ENCODE measurements at places on chromosomes 2 and 18. TPM values are rescaled to one million over a fixed set of nuclear protein-coding genes. Genes with fewer than 3 reads are reported as not detected.
A peak's percentile ranks its signal among the peaks of the same experiment; 100 is the strongest.

GRCh38 chr2:66317268-66317890, 117.5 kb upstream of the MEIS1 start:
- H3K27me3 ChIP-seq = no peaks in the 10 kb centered on the region
- H3K27ac ChIP-seq = no peak overlapping the region
- DNase-seq = no peak
- H3K4me1 ChIP-seq = no peaks in the 10 kb centered on the region
- H3K36me3 ChIP-seq = no peaks in the 10 kb centered on the region
- H3K4me3 ChIP-seq = no peak overlapping the region

- H3K4me3 ChIP-seq = peak overlapping the region; percentile 87
- peak; percentile 76 for DNase-seq
- no peaks in the 10 kb centered on the region for H3K36me3 ChIP-seq
- H3K4me1 ChIP-seq = peaks cover 23% of the 10 kb centered on the region
- no peaks in the 10 kb centered on the region for H3K27me3 ChIP-seq
Observed at GRCh38 chr2:88626171-88627054, 851 bp downstream of the EIF2AK3 start.

- peaks cover 12% of the 10 kb centered on the region for H3K36me3 ChIP-seq
- DNase-seq = no peak
- no peak overlapping the region for H3K4me3 ChIP-seq
Observed at GRCh38 chr2:241675885-241676284, 10.7 kb downstream of the DTYMK start.

- no peaks in the 10 kb centered on the region for H3K36me3 ChIP-seq
- no peaks in the 10 kb centered on the region for H3K4me1 ChIP-seq
- no peak for DNase-seq
- H3K27me3 ChIP-seq = no peaks in the 10 kb centered on the region
- no peak overlapping the region for H3K27ac ChIP-seq
Observed at GRCh38 chr18:37796823-37797349, 231.3 kb upstream of the CELF4 start.

DNA sequence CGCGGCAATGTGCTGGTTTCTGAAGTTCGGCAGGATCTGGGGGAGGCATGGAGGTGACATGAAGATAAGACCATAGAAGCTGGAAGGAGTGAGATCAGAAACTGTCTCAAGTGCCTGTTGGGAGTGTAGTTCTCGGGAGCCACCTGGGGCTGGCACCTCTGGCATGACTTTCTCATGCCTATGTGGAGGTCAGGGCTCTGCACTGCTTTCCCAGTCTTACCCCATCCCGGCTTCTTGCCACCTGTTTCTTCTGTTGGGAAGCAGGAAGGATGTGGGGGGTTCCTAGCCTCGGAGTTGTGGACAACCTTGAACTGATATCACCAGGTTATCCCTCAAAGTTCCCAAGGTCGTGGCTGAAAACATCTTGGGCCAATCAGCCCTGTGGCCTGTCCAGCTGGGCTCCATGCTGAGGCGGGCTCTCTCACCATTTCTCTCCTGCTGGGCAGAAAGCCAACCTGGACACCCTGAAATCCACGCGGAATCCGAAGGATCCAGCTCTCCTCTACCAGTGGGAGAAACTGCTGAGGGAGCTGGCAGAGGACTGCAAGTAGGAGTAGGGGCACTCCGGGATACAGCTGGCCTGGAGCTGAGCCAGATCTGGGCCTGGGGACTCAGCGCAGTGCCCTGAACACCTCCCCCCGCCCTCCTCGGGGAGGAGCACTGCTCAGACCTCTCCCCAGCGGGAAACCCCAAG, 42.5 kb downstream of the FER1L5 start:
- no peaks in the 10 kb centered on the region for H3K36me3 ChIP-seq
- H3K27ac ChIP-seq = no peak overlapping the region
- DNase-seq = no peak
- no peaks in the 10 kb centered on the region for H3K27me3 ChIP-seq
- H3K4me1 ChIP-seq = peaks cover 11% of the 10 kb centered on the region

The EN1 gene
- total RNA-seq = not detected

GRCh38 chr2:239882331-239882732, 142.8 kb downstream of the NDUFA10 start:
- no peaks in the 10 kb centered on the region for H3K27me3 ChIP-seq
- no peak for DNase-seq
- no peaks in the 10 kb centered on the region for H3K36me3 ChIP-seq
- H3K4me3 ChIP-seq = no peak overlapping the region
- no peak overlapping the region for H3K27ac ChIP-seq

- H3K36me3 ChIP-seq = no peaks in the 10 kb centered on the region
- H3K4me1 ChIP-seq = no peaks in the 10 kb centered on the region
- H3K4me3 ChIP-seq = peak within 1 kb of the TSS; percentile 36
- H3K27ac ChIP-seq = peak within 1 kb of the TSS; percentile 47
- peak; percentile 70 for DNase-seq
- H3K27me3 ChIP-seq = no peaks in the 10 kb centered on the region
Observed at GRCh38 chr2:233059797-233060500, at the start of gene INPP5D. INPP5D (plus strand) TSS chr2:233060342; CDS start chr2:233060479, 137 bp downstream.

DNA sequence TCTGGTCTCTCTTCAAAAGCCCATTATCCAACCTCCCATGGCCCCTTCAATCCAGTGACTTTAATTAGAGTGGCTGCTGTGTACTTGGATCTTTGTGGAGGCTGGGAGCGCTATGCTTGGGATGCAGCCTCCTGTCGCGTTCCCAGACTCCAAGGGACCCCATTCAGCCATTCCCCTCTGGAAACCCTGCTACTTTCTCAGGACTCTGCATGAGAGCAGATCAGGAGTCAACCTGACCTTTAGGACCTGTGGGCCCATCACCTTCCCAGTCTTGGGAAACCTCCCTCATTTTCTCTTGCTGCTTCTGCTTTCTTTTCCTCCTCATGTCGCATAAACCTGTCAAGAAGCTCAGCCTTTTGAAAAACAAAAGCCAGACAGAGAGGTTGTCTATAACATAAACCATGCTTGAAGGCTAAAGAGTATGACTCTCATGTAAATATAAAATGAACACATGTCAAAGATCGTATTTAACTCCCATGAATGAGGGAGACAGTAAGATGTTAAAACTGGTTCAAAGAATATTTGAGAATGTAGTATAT, 143.1 kb upstream of the PELI1 start:
- no peaks in the 10 kb centered on the region for H3K27me3 ChIP-seq
- H3K27ac ChIP-seq = no peak overlapping the region
- no peak for DNase-seq
- no peak overlapping the region for H3K4me3 ChIP-seq

- H3K27ac ChIP-seq = no peak overlapping the region
- no peaks in the 10 kb centered on the region for H3K36me3 ChIP-seq
Observed at GRCh38 chr18:46054956-46055837, 16.9 kb downstream of the PSTPIP2 start.

- no peak for DNase-seq
- no peak overlapping the region for H3K4me3 ChIP-seq
- H3K36me3 ChIP-seq = no peaks in the 10 kb centered on the region
- H3K27me3 ChIP-seq = no peaks in the 10 kb centered on the region
- peaks cover 12% of the 10 kb centered on the region for H3K4me1 ChIP-seq
- no peak overlapping the region for H3K27ac ChIP-seq
Observed at GRCh38 chr2:197130318-197130717, 180.3 kb downstream of the ANKRD44 start.

DNA sequence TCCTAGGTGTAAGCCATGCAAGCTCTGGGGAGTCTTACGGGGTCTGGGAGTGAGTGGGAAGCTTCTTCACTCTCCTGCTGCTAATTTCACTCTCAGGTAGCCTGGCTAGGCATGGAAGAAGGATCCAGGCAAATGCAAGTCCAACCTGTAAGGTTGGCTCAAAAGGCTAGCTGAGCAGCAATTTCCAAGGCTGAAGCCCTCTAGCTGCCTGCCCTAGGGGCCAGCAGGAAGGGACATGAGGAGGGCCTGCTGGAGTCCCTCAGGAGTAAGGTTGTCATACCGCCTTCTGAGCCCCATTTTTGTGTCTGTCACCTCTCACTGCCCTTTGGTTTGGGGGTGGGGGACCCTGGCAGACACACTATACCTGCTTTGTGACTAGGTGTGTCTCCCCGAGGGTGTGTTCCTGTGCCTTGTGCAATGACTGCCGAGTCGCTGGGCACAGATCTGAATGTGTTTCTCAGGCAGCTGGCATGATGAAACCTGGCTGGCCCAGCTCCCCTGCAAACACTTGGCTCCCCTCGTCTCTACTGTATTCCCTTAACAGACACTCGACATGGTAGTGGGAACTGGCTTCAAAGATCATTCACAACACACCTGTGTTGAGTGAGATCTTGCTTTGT, 123.9 kb upstream of the FAM136A start:
- no peak overlapping the region for H3K27ac ChIP-seq
- no peaks in the 10 kb centered on the region for H3K27me3 ChIP-seq
- no peaks in the 10 kb centered on the region for H3K36me3 ChIP-seq
- H3K4me3 ChIP-seq = no peak overlapping the region
- no peak for DNase-seq

The SUCLG1 gene
- 125 TPM for total RNA-seq

DNA sequence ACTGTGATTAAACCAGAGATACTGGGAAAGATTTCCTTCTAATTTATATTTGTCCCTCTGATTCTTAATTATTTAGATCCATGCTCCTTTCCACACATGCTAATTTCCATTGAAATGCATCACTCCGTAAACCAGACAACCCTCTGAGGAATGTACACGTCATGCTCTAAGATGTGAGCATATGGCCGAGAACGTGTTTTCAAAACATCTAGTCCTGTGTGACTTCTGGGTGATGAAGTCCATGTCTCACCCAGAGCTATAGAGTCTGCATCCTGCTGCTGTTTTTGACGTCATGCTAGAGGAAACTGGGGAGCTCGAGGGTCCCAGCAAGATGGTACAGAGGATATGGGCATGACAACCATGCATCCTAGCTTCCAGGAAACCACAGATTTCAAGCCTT, 53.6 kb downstream of the CAPN13 start:
- H3K27ac ChIP-seq = no peak overlapping the region
- H3K4me3 ChIP-seq = no peak overlapping the region
- DNase-seq = peak; percentile 10
- H3K4me1 ChIP-seq = no peaks in the 10 kb centered on the region

- DNase-seq = no peak
- H3K36me3 ChIP-seq = peaks cover 8% of the 10 kb centered on the region
- H3K27ac ChIP-seq = no peak overlapping the region
- no peak overlapping the region for H3K4me3 ChIP-seq
- H3K4me1 ChIP-seq = no peaks in the 10 kb centered on the region
Observed at GRCh38 chr18:76923485-76924085, 101.2 kb downstream of the ZNF236 start.

The NT5C1B gene
- not detected for total RNA-seq

DNA sequence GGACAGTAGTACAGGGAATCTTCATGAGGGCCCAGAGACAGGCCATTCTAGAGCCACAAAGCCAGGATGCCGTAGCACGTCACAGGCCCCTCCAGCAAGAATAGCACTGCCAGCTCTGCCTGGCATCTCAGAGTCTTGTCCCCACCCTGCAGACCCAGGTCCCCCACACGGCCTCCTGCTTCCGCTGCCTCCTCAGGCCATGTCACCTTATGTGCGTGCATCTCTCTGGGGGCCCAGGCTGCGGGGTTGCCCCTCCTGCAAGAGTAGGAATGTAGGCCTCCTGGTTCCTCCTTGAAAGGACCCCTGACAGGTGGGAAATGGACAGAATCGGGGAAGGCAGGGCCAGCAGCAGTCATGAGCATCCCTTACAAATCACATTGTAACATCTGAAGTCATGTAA, 49.8 kb downstream of the ADI1 start:
- no peak for DNase-seq
- H3K4me1 ChIP-seq = no peaks in the 10 kb centered on the region
- H3K27me3 ChIP-seq = no peaks in the 10 kb centered on the region
- peak overlapping the region; percentile 88 for H3K27ac ChIP-seq
- H3K36me3 ChIP-seq = peaks cover 33% of the 10 kb centered on the region

The CFAP221 gene
- not detected for total RNA-seq

The RND3 gene
- 29.8 TPM for total RNA-seq

DNA sequence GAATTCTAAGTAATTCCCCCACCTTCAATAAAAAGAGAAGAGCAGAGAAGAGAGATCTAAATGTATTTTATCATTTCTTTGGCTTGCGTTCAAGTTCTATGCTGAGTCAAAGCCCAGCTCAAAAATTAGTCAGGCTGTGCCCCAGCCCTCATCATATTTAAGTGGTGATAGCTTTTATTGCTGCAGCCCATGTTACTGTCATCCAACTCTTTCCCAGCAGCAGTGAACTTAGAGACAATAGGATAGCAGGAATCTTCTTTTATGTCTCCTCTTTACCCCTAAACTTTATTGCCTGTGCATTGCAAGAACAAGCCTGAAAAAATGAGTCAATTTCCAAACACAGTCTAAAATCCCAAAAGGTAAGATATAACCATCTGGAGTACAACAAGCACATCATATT, 1599.3 kb upstream of the PIK3C3 start:
- H3K4me1 ChIP-seq = no peaks in the 10 kb centered on the region
- no peak overlapping the region for H3K27ac ChIP-seq
- no peak for DNase-seq
- H3K27me3 ChIP-seq = no peaks in the 10 kb centered on the region
- no peaks in the 10 kb centered on the region for H3K36me3 ChIP-seq

DNA sequence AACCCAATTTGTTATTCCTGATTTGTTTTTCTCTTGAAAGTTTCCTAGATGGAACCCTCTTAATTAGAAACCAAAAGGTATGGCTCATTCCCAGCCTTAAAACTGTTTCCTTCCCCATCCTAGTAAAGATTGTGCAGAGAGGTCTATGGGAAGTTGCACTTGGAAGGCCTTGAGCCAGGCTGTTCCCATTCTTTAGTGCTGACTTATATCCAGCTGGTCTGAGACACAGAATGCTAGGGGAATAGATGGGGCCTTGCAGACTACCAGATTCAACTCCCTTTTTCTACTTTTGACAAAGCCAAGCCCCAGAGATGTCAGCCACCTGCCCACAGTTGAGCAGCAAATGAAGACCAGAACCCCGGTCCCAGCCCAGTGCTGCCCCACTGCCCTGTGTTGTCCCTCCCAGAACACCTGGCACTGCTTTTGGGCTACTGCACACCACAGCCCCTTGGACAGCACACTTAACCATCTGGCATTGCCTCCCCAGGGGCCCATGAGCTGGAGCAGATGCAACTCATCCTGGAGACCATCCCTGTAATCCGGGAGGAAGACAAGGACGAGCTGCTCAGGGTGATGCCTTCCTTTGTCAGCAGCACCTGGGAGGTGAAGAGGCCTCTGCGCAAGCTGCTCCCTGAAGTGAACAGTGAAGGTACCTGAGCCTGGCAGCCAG, 98.2 kb downstream of the MRO start:
- H3K27ac ChIP-seq = no peak overlapping the region
- H3K4me3 ChIP-seq = no peak overlapping the region
- no peaks in the 10 kb centered on the region for H3K27me3 ChIP-seq
- H3K4me1 ChIP-seq = no peaks in the 10 kb centered on the region
- H3K36me3 ChIP-seq = no peaks in the 10 kb centered on the region

The CD207 gene
- total RNA-seq = 0.27 TPM

DNA sequence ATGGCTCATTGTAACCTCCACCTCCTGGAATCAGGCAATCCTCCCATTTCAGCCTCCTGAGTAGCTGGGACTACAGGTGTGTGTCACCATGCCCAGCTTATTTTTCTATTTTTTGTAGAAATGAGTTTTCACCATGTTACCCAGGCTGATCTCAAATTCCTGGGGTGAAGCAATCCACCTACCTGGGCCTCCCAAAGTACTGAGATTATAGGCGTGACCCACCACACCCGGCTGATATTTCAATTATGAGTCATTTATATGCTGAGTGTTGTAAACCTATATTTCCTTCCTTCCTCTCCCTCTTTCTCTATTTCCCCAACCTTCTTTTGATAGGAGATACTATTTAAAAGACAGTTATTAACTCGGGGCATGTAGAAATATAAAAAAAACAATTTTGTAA, 469.6 kb upstream of the ID2 start:
- no peak for DNase-seq
- H3K36me3 ChIP-seq = no peaks in the 10 kb centered on the region
- H3K4me3 ChIP-seq = no peak overlapping the region
- H3K27ac ChIP-seq = no peak overlapping the region

All from sigmoid colon (tissue), 7 donors.